ENCODE measurements at places on chromosomes 7 and 10. TPM values are rescaled to one million over a fixed set of nuclear protein-coding genes. Genes with fewer than 3 reads are reported as not detected.

GRCh38 chr7:105473163-105473562 is 48.9 kb downstream of the PUS7 start:
- no peak for DNase-seq

DNA sequence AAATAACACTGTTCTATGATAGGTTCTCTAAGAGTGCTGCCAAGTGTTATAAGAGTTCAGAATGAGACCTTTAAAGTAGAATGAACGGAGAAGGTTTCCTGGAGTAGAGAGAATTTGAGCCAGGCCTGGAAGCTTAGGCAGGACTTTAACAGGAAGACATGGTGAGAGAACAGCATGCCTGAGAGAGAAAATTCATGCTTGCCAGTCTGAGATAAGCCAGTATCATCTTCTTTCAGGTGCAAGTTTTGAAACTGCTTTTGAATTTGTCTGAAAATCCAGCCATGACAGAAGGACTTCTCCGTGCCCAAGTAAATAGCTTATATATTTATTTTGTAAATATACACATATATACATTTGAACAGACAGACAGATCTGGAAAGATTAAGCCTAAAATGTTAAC is 22.1 kb downstream of the ARMC10 start:
- DNase-seq, result no peak

- DNase-seq, result no peak
Measured at GRCh38 chr7:12178317-12178716, 32.8 kb upstream of the TMEM106B start.

DNA sequence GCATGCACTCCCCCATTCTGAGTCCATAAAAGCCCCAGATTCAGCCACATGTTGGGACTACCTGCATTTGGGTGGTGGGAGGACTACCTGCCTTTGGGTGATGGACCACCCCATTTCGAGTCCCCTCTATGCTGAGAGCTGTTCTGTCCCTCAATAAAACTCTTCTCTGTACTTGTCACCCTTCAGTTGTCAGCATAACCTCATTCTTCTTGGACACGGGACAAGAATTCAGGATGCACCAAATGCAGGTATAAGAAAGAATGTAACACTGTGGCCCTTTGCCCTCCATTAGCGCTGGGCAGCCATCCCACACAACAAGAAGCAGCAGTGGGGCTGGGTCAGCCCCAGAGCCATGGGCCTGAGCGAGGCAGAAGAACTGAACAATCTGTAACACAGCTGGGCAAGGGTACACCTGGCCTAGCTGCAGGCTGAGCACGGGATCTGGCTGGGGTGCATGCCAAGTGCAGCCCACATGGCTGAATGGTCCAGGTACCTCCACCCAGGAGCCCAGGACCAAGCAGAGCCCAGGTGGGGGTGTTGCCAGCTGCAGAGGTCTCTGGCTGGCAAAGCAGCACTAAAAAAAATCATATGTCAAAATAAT is 1344.3 kb upstream of the LRRTM3 start:
- no peak for DNase-seq

GRCh38 chr7:47142169-47142866 is 439.6 kb downstream of the TNS3 start:
- no peak for DNase-seq

ZNF438 gene
- 6.0 TPM for total RNA-seq

AKR1C4 gene
- not detected for total RNA-seq

PLA2G12B gene
- total RNA-seq, result 0.14 TPM

RADIL gene
- 61.2 TPM for total RNA-seq
